ENCODE measurements at places on chromosomes 6 and 20.

DNA sequence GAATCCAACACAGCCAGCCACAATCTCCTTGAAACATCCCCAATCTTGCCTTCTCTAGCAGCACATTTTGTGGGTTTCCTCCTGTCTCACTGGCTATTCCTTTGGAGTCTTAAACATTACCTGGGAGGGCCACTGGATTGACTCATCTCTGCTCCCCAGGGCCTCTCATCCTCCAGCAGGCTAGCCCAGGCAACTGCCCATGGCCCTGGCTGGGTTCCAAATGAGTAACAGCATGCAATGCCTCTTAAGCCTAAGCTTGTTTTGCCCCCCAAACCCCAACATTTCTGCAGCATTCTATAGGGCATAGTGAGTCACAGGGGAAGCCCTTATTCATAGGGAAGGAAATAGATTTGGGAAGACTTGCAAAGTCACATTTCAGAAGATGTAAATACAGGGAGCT, 204.9 kb downstream of the FOXA2 start:
- no peak for DNase-seq

- DNase-seq = no peak
These were observed 312.0 kb downstream of the ZFAND3 start for GRCh38 chr6:38131527-38131965.

GRCh38 chr20:36613974-36614373, 8.4 kb downstream of the RAB5IF start:
- DNase-seq = no peak

GRCh38 chr20:63402860-63403220, 41.7 kb upstream of the CHRNA4 start:
- DNase-seq = no peak

- DNase-seq = no peak
These were observed 363.9 kb upstream of the FLRT3 start for GRCh38 chr20:14701326-14701725.

- DNase-seq = no peak
These were observed 129.6 kb downstream of the CD24 start for GRCh38 chr6:106844930-106845329.

Data from activated CD4-positive, alpha-beta T cell treated with anti-CD3 and anti-CD28 coated beads, Interleukin-2, amount 50 U/mL, for 1 hour (primary cell).